T-helper 22 cell (primary cell): ENCODE measurements at places on chromosomes 3 and 15.

DNA sequence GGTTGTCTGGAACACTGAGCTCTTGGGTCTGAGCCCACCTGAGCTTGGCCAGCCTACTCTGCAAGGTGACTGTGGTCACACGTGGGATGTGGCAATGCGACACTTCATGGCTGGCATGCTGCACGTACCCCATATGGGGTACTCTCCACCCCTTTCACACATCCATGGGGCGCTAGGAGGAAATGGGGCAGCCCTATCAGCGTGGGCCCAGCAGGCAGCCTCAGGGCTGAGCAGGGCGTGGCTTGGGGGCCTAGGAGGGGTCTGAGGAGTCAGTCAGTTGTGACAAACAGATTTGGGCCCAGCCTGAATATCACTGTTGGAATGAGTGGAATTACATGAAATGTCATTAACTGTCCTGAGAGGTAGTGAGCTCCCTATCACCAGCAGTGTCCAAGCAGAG, 82.3 kb upstream of the LINGO1 start:
- DNase-seq, result no peak

DNA sequence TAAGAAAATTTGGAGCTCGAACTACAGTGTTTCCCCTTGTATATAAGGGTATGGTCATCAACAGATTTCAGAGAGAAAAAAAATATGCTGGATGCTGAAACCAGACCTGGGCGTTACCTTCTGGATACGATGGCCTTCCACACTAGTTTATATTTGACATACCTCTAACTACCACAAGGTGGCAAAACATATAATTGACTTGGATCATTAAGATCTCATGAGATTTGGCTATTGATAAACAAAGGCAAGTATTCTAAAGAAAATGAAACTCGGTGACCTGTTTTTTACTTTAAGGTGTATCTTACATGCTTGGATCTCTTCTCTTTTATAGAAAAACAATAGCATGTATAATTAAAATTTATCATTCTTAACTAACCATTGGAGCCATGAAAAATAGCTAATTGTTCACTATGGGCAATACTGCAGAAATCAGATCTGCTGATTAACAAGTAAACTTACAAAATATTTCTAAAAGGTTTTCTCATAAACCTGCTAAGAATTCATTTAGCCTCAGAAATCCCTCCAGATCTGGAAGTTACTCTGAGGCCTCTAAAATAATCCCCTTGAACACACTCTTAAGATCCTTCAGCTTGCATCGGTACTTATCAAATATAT, 300.6 kb upstream of the KCNH8 start:
- DNase-seq, result no peak

DNA sequence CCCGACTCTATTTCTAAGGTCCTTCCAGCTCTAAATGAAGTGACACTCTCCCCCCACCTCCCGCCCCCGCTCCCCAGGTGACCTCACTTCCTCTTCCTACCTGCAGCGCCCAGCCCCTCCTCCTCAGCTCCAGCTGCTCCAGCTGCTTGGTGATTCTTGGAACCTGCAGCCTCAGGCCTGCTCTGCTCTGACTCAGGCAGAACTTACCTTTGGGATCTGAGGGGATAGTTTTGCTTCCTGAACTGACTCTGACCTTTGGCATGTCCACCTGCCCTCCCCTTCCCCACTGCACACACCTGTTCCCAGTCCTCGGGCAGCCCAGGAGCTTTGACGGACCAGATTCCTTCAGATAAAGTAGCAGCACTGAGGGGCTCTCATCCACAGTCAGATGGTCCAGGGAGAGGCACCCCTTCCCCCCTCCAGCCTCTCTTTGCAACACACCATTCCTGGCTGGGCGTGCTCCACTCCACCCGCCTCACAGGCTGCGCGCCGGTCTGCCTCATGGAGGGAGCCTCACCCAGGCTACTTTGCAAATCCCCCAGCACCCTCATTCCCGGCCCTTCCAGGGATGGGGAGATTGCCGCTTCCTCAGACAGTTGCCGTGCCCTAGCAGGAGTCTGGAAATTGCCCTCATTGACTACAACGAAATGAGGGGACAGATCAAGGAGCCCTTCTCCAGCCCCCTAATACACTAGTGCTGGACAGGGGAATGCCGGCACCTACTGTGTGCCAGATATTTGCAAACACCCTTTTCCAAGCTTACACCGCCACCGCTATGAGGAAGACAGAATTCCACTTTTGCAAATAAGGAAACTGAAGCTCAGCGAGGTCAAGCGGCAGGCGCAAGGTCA, 692 bp upstream of the C15orf39 start:
- DNase-seq, result peak; percentile 8

GRCh38 chr15:70582143-70582945, 181.0 kb downstream of the UACA start:
- no peak for DNase-seq

DNA sequence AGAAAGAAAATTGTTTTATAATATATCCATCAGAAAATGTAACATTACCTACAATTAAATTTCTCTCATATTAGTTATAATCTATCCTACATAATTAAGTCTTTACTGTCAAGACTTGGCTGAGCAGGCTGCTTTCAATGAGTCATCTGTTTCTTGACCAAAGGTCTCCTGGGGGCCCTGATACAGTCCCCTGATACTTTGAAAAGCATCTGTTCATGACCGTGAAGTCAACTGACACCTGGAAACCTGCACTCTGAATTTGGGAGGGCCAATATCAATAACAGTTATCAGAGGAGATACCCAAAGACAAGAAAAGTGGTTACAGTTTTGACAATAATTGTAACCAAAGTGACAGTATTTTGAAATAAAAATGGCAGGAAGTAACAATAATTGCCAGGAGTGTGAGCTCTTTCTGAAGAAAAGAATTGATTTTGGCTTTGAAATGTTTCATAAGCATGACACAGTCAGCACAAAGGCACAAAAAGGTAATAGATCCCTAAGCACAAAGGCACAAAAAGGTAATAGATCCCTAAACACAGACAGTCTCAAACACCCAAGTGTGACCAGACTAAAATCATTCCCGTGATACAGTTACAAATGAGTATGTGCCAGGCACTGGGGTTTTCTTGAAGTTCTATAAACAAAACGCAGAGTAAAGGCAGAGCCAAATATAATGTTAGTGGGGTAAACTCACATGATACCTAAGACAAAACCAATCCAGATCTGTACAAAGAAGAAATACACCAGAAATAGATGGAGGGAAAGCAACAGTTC, 260.7 kb downstream of the PLOD2 start:
- no peak for DNase-seq

- DNase-seq, result no peak
Observed at GRCh38 chr3:60771766-60772165, 479.5 kb downstream of the FHIT start.
